Posterior vena cava (tissue), 2 donors: ENCODE measurements at places on chromosomes 4 and X. TPM values are rescaled to one million over a fixed set of nuclear protein-coding genes. Genes with fewer than 3 reads are reported as not detected.

GRCh38 chr4:6175426-6175825, 24.9 kb downstream of the JAKMIP1 start:
- DNase-seq, result no peak

DNA sequence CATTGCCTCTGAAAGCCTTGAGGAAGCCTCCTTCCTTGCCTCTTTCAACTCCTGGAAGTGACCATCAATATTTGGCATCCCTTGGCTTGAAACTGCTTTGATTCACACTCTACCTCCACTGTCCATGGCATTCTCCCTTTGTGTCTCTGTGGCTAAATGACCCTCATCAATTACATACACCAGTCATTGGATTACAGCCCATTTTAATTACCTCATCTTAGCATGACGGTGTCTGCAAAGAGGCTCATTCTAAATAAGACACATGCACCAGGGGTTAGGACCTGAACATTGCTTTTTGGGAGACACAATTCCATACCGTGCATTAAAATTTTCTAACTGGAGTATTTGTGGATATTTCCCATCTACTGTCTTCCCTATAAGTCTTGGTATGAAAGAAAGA, 60.7 kb upstream of the FAM9A start:
- DNase-seq, result no peak

GRCh38 chrX:40303256-40304077, 205.7 kb upstream of the BCOR start:
- no peak for DNase-seq

GRCh38 chrX:19172741-19173140, 50.5 kb upstream of the ADGRG2 start:
- no peak for DNase-seq

GRCh38 chr4:144910723-144911122, 187.3 kb downstream of the ANAPC10 start:
- no peak for DNase-seq

- DNase-seq, result no peak
Measured at GRCh38 chrX:15948318-15948660, 93.7 kb upstream of the AP1S2 start.

DNA sequence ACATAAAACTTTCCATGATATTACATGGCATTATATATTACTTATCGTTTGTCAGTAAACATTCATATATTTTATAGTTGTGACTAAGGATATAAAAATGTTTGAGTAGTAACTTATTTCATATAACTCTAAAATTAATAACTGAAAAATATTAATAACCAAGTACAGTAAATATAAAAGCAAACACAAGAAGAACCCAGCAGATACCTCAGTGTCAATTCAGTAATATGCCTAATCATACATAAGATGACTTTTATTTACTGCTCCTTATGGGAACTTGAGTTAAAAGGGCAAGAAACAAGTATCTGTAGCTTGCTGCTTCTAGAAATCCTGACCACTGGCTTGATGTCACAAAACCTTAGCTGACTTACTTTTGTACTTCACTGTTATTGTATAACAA, 28.4 kb upstream of the MAPK10 start:
- no peak for DNase-seq

- DNase-seq, result no peak
Measured at GRCh38 chr4:1890979-1891570, 19.9 kb downstream of the NSD2 start.

- no peak for DNase-seq
Measured at GRCh38 chr4:64564126-64564525, 154.9 kb upstream of the TECRL start.

Gene ADGRG4
- total RNA-seq, result 0.71 TPM

- DNase-seq, result no peak
Measured at GRCh38 chrX:116318672-116319071, 117.7 kb upstream of the SLC6A14 start.

DNA sequence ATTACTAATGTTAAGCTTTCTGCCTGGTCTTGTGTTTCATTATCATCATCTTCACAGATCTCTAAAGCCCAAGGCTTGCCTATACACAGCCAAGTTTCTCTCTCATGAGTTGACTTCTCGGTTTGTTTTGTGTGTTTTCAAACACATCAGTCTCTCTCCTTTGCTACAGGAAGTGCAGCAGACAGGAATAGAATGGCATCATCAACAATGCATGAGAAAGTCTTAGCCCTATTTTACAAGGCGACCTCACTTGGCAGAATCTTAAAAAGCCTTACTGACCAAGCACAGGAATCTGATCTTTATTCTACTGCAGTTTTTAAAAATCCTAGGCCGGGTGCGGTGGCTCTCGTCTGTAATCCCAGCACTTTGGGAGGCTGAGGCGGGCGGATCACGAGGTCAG, 36.8 kb downstream of the CC2D2A start:
- no peak for DNase-seq

Gene TMLHE
- 15.8 TPM for total RNA-seq

Gene MAGEA2B
- not detected for total RNA-seq

DNA sequence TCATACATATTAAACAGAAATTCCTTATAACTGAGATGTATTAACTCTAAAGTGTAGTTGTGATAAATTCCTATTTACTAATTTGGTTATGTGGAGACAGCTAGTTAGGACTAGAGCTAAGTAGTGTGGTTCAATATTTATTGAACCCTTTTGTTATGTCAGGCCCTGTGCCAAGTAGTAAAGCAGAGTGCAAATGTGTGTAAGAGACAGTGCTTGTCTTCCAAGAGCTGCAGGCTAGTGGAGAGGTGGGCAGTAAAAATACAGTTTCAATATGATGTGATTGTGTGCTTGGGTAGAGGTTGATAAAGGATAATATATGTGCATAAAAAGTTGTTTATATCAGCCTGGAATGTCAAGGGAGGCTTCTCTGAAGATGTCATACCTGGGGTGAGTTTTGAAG, 80.0 kb downstream of the TBC1D19 start:
- no peak for DNase-seq

Gene GYPE
- total RNA-seq, result 1.5 TPM

Gene SMIM14
- total RNA-seq, result 98.0 TPM

Gene PAGE5
- not detected for total RNA-seq

DNA sequence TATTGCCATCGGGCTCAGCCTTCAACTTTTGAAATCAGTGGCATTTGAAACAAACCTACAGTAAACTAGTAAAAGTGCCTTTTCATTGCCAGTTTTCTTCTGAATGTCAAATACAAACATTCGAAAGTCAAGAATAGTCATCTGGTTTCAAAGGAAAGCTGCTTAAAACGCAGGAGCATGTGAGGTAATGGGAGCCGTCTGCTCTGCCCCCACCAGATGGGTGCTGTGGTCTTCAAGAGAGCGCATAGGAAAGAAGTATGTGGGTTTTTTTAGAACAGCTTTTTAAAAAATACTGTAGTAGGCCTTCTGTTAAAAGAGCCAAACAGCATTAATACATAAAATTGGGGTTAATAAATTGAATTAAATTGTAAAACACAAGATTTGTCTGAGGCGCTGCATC, 88.6 kb downstream of the STOX2 start:
- no peak for DNase-seq

DNA sequence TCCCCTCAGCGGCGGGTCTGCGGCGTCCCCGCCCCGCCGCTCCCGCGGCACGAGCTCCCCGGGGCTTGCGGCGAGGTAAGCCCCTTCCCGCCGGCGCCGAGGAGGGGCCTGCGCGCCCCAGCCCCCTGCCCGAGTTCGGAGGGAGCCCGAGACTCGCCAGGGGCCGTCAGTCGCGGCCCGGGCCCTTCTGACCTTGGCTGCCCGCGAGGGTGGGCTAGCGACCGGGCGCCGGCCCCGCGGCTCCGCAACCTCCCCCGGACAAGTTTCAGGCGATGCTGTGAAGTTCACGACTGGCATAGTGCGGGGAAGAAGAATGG, 554 bp downstream of the CDKL5 start:
- no peak for DNase-seq

DNA sequence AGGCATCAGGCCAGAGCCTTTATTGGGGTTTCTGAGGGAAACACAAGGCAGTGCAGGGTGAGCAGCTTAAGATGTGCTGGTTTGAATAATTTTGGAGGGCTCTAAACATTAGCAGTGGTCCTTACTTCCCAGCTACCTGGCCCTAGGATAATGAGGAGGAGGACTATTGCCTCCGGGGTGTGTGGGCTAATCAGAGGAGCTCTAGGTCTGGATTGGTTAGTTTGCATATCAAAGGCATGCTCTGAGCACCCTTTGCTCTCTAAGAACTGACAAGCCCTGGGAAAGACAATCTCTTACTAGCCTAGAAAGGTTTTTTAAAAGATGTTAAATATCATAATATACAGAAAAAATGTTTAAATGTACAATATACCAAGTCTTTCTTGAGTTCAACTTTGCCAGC, 58.4 kb downstream of the RXFP1 start:
- DNase-seq, result no peak

- DNase-seq, result no peak
Measured at GRCh38 chr4:172207258-172207657, 394.1 kb downstream of the GALNTL6 start.

GRCh38 chr4:41976775-41977516, 4.6 kb upstream of the DCAF4L1 start:
- DNase-seq, result no peak

- no peak for DNase-seq
Measured at GRCh38 chr4:108787724-108788123, 24.9 kb upstream of the ETNPPL start.

Gene EGF
- total RNA-seq, result 0.14 TPM

Gene PDE5A
- 87.1 TPM for total RNA-seq

- DNase-seq, result no peak
Measured at GRCh38 chr4:68359508-68359907, 9.6 kb upstream of the YTHDC1 start.

DNA sequence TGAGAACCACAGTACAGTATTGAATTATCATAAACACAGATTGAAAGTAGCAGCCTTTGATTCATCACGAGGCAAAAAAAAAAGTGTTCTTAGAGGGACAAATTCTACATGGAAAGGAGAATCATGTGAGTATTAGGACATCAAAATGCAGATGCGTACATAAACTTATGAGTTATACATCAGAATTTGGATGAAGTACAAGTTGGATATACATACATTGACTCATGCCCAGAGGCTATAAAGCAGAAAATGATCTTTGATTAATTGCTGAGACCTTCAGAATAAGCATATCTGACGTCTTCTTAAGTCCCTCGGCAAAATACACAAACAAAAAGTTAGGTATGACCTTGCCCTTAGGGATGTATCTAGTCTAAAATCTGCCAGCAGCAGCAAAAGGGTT, 206.4 kb downstream of the LDB2 start:
- no peak for DNase-seq

DNA sequence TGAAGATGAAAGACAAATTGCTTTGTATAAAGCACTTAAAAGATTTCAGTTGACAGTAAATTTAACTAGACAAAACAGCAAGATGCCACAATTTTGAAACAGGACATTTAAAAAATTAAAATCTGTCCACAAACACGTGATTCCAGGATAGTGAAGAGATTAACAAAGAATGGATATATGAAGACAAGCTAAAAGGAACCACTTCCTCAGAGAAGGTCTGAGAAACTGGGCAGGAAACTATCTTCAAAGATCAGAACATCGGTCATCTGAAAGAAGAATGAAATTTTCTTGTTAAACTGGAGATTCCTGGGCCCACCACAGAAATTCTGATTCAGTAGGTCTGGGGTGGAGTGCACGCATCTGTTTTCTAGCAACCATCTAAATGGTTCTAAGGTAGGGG, 1.4 kb downstream of the RWDD4 start:
- DNase-seq, result no peak

Gene FATE1
- total RNA-seq, result not detected

Gene DNAAF6
- total RNA-seq, result not detected

Gene PAGE1
- total RNA-seq, result not detected

DNA sequence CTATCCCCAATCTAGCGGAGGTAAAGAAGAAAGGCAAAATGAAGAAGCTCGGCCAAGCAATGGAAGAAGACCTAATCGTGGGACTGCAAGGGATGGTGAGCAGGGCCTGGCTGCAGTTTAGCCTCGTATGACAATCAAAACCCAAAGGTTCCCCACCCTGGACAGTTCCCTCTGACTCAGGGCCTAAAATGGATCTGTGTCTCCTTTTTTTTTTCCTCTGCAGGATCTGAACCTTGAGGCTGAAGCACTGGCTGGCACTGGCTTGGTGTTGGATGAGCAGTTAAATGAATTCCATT, 986 bp downstream of the HDAC6 start:
- no peak for DNase-seq

DNA sequence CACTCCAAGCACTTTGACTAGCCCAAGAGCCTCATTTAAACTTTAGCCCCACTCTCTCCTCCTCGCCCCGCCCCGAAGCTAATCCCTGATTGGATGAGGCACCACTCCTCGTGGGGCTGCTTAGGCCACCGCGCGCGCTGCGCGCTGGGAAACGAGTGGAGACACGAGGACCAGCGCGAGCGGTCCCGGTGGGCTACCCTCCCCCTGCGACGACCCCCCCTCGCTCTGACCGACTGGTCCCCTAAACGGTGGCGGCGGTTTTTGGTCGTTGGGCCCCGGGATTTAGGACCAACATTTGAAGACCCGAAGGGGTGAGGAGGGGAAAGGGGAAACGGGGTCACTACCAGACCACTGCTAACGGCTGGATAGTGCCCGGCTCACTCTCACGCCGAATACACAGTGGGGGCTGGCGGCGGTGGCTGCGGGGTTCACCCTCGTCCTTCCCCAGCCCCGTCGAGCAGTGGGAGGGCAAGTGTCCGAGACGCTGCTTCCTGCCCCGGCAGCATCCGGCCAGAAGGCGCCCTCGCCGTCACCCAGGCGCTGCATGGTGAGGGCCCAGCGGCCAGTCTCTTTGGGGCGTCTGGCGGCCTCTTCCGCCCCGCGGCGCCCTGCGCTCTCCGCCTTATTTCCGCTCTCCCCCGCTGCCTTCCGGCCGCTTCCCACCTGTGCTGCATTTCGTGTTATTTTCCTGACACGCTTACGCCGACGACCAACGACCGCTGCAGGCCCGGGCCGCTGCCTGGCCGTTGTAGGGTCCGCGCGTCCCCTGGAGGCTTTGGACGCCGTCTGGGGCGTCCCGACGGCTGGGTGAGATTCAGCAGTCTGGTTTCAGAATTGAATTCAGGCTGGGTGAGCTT, at the start of gene RBM46:
Gene RBM46, plus strand, starts transcription at position 147 of the 857 bp plus-strand sequence. CDS start 15,481 bp downstream, outside the sequence.
- DNase-seq, result no peak

Gene MAGEA1
- not detected for total RNA-seq

DNA sequence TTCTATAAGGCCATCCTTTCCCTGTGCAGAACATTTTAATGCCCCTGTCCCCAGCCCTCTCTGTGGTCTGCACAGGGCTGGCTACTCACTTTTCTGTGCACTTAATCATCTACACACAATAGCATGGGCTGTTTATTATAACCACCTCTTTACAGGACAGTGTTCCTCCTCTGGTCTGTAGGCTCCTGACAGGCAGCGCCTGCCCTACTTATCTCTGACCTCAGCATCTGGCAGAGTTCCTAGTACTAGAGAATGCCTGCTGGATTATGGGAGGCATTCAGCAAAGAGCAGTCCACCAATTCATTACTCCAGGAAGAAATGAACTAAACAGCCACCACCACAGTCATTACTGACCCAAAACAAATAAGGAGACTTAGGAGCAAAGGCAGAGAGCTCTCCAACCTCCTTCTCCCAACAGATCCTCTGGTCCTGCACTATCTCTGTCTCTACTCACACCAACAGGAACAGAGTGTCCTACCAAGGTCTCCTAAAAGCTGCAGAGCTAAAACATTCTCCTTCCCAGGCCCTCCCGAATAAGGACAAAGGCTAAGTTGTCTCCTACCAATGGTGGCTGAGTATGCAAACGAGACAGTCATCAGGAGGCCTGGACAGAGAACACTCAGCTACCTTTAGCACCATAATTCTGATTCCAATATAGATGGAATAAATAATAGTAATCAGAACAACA, 279.2 kb downstream of the QDPR start:
- no peak for DNase-seq
